ENCODE measurements at places on chromosomes 13 and 19.

DNA sequence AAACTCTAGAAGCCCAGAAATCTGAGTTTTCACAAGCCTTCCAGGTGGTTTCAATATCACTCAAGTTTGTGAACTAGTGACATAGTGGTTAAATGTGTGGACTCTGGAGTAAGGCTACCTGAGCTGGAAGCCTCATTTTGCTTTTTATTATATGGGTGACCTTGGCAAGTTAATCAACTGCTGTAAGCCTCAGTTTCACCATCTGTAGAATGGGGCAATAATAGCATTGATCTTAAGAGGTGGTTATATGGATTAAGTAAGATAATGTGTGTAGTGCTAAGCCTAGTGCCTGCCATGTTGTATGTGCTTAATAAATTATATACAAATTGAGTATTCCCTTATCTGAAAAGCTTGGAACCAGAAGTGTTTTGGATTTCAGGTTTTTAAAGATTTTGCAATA is 65.5 kb upstream of the SIAH3 start:
- no peak for DNase-seq

DNA sequence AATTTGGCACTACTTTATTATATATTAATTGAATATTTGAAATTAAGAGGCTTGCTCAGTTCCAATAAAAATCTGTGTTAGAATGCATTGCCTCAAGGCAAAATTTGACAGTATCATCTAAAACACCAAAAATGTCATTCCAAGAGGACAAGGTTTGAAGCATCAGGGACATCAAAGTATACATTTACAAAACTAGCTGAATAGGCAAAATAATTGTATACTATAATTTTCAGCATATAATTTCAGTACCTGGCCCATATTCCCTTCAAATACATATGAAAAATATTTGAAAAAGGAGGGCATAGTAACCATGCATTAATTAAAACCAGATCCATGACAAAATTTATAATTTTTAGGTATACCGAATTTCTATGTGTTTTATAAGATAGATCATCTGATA is 963.8 kb downstream of the PCDH9 start:
- no peak for DNase-seq

DNA sequence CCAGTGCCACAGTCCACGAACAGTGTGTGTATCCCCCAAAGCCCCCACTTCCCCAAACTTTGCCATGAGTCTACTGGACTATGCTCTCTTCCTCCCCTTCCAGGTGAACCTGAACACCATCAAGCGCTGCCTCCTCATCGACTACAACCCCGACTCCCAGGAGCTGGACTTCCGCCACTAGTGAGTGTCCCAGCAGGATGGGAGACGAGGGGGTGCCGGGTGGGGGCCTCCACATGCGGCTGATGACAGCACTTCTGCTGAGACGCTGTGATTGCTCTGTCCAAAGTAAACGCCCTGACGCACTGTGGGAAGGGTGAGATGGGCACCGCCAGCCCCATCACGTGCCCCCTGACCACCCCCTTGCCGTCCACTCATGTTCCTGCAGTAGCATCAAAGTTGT is 2.0 kb upstream of the P2RY11 start:
- no peak for DNase-seq

- DNase-seq: no peak
Observed at GRCh38 chr19:13913352-13913751, 7.4 kb downstream of the CC2D1A start.

GRCh38 chr13:55493297-55493696 is 1647.4 kb upstream of the PRR20A start:
- no peak for DNase-seq

DNA sequence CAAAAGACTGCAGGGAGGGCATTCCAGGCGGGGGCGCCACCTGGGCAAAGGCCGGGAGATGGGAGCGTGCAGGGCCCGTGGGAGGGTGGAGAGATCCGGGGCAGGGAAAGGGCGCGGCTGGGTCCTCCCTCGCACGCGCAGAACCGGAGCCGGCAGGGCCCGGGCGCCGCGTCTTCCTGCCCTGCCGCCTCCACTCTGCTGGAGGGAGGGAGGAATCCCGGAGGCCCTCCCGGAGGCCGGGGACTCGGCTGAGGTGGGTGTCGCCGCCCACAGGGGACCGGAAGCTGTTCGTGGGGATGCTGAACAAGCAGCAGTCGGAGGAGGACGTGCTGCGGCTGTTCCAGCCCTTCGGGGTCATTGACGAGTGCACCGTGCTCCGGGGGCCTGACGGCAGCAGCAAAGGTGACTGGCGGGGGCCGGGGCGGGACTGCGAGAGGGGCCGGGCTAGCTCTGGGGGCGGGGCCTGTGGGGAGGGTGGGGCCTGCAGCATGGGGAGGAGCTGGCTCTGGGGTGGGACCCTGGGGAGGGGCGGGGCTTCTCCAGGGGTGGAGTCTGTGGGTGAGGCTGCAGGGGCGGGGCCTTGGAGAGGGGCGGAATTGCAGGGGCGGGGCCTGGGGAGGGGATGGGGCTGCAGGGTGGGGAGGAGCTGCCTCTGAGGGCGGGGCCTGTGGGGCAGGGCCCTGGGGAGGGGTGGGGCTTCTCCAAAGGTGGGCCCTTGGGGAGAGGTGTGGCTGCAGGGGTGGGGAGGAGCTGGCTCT is 51.3 kb downstream of the CELF5 start:
- peak; percentile 58 for DNase-seq

DNA sequence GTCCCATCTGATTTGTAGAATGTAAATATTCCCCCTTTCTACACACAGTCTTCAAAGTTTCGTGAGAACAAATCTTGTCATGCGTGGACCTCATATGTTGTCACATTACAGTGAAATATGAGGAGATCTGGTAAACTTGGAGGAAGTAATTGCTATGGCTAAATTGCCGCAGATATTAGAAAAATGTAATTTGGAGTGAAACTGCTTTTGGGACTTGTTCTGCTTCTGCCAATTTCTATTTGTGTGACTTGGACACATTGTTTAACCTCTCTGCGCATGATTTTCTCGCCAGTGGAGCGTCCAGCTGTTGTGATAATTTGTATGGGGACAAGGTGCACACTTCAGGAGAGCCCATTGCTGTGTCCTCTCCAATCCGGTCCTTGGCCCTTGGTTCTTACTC is 693.1 kb upstream of the SLC10A2 start:
- no peak for DNase-seq

DNA sequence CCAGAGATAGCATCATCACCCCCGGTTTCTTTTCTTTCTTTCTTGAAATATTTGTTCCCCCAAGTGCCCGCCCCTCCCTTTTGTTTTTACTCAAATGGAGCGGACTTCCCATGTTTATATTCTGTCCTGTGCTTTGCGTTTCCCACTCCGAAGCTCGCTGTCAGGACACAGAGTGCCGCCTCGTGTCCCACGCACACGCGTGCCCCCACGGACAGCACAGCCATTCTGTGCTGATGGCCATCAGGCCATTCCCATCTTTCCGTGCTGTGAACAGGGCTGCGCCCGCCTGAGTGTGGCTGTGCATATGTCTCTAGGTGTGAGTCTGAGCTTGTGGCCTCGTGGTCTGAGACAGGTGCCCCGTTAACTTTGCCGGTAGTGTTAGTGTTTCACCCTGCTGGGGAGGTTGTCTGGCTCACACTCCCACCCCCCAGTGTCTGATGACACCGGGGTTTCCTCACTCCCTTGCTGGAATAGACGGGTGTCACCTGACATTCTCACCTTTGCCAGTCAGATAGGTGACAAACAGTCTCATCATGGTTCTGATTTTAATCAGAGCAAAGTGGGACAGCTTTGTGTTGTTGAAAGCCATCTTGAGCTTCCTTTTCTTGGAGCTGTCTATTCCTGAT is 6.9 kb downstream of the PAK4 start:
- DNase-seq: no peak

GRCh38 chr19:41621654-41622053 is 5.2 kb downstream of the CEACAM4 start:
- no peak for DNase-seq

DNA sequence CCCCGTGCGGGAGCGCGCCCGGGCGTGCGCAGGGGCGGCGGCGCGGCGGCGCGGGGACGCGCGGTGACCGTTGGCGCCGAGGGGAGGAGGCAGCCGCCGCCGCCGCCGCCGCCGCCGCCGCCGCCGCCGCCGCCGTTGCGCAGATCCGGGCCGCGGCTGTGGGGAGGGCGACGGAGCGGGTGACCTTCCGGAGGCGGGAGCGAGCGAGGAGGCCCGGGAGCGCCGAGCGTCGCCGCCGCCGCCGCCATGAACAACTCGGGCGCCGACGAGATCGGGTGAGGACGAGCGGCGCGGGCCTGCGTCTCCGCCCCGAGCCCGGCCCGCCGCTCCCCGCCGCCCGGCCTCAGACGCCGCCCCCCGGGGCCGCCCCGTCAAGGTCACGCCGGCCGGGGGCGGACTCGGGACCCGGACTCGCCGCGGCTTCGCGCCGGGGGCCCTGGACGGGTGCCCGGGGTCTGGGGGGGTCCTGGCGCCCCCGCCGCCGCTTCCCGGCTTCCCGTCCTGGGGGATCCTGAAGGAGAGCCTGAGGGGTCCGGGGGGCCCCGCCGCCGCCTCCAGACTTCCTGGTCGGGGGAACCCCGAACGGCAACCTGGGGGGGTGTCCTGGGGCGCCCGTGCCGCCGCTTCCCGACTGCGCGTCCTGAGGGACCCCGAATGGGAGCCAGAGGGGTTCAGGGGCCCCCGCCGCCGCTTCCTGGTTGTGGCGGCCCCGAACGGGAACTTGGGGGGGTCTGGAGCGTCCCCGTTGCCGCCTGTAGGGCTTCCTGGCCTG is at the start of gene DAZAP1:
Gene DAZAP1 (plus strand): TSS at position 59 of the 772 bp plus-strand sequence. CDS start 188 bp downstream, at position 247.
- DNase-seq: no peak

- DNase-seq: peak; percentile 44
Observed at GRCh38 chr13:41222259-41222852, 28.0 kb upstream of the KBTBD7 start.

DNA sequence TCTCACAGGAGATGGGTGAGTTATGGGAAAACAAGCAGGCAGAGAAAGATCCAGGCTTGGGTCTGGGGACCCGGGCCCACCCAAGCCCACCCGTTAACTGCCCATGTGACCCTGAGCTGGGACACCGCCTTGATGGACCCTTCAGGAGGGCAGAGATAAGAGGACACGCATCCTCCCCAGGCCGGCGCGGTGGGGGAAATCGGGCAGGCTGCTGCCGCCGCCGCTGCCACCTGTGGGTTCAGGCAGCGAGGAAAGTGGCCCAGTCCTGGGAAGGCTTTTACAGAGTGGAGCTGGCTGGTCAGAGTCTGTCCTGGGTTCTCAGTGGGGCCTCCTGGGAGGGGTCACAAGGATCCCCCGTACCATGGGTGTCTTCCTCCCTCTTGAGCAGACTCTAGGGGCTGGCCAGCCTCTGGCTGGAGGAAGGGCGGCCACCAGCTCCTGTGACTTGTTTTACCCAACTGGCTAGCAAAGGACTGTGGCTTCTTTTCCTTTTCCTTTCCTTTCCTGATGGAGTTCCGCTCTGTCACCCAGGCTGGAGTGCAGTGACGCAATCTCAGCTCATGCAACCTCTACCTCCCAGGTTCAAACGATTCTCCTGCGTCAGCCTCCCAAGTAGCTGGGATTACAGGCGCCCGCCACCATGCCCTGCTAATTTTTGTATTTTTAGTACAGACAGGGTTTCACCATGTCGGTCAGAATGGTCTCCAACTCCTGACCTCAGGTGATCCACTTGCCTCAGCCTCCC is 155.4 kb downstream of the KDM4B start:
- DNase-seq: no peak

GRCh38 chr13:75174481-75174880 is 307.5 kb downstream of the TBC1D4 start:
- DNase-seq: no peak

GRCh38 chr13:107210723-107211030 is 642.7 kb upstream of the ARGLU1 start:
- DNase-seq: no peak

- DNase-seq: no peak
Observed at GRCh38 chr13:30148171-30148754, 159.1 kb downstream of the KATNAL1 start.

GRCh38 chr19:7142771-7143170 is 73.3 kb downstream of the ZNF557 start:
- no peak for DNase-seq

DNA sequence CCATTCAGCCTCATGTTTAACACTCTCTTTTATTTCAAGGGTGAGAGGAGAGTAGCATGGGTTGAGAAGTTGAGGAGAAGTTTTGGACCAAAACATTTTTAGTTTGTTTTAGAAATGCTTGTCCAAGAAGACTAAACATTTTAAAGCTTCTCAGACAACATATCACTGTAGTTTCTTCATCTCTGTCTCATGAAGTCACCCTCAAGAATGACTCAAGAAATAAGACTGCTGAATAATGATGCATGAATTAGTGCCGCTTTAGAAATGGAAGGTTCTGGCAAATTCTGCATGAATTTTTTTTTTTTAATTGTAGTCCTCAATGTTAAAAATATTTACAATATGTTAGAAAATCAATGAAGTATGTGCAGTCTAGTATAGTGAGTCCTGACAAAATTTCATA is 422.7 kb upstream of the ARGLU1 start:
- DNase-seq: no peak

DNA sequence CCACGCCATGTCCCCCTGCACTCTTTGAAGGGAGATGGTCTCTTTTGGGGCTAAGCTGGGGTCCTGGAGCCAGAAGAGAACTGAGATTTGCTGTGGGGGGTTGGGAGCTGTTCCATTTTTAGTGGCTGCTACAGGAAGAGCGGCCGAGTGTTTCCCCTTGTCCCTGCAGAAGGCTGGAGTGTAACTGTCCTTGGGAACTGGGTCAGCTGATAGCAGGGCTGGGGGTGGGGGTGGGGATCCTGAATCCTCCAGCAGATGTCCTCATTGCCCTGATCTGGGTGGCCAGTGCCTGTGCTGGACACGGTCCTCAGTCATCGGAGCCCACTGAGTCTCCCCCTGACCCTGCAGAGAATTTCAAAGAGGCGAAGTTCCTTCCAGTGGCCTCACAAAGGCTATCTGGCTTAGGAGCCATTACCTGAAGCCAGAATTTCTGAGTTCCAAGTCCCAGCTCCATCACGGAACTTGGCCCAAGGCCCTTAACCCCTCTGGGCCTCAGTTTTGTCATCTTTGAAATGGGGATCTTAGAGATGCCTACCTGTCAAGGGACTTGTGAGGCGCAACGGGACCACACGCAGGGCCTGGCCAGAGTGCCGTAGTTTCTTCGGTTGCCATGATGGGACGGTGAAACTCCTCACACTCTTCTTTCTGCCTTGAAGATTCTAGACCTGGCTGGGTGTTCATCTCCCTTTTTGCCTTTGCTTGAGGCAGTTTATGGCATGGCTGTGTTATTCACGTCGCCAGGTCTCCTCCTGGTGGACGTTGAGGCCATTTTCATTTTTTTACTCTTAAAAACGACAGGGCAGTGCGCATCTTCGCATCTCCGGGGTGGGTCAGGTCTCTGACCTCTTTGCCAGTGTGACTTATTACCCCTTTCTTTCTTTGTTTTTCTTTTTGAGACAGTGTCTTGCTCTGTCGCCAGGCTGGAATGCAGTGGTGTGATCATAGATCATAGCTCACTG is 51.9 kb downstream of the DNM2 start:
- DNase-seq: no peak

DNA sequence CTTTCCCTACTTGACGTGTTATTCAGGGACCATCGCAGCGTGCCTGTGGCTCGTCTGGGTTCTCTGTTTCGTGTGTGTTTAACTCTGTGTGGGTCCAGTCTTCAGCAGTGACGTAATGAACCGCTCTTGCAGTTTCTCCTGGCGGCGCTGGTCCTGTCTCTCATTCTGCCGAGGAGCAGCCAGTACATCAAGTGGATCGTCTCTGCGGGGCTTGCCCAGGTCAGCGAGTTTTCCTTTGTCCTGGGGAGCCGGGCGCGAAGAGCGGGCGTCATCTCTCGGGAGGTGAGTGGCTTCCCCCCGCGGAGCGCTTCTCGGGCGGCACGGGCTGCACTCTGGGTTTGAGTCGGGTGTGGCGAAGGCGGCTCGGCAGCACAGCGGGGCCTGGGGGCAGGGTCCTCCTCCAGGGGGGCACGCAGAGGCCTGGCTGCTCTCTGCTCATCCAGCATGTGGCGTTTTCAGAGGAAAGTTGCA is 36.3 kb upstream of the TFDP1 start:
- no peak for DNase-seq
